ENCODE measurements at places on chromosomes 6 and 20.

DNA sequence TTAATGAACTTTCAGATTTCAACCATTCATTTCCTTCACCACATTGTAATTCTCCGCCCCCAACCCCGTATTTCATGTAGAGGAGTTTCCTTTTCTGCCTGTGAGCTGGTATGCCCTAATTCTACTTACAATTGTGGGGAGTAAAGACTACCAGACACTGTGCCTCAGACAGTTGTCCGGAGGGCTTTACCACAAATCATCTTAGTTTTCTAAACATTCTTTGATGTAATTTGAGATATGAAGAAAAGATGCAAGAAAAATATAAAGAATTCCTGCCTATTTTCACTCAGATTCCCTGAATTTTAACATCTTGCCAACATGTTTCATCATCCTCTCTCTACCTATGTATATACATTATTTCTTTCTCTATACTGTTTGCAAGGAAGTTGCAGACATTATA is 28.3 kb upstream of the LOC128125822 start:
- DNase-seq: no peak

DNA sequence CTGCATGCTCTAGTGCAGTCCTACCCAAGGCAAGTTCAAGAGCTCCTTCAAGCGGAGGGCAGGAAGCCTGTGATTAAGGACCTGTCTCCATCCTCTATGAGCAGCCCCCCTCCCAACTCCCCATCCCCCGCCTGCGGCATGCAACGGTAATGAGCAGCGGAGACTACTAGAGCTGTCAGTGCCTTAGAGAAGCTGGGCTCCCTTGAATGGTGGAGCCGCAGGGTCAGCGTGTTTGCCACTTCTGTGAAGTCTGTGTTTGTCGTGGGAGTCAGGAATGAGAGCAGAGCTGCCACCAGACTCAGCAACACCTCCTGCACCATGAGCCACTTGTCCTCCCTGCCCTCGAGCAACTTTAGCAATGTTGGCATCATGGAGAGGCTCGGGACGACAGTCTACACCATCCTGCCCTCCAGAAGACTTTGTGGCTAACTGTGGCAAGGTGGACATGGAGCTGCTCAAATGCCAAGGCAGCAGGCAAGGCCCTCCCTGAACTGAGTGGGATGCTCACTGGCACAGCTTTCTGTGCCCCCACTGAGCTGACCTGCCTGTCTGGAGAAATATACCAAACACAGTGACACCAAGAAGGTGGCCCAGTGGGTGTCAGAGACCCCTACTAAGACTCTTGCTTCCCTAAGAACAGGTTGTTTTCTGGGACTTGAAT is 23.8 kb upstream of the SYNDIG1 start:
- no peak for DNase-seq

GRCh38 chr20:3744806-3745685 is 12.6 kb downstream of the HSPA12B start:
- no peak for DNase-seq

- DNase-seq: no peak
Measured at GRCh38 chr6:148323344-148323743, 19.3 kb upstream of the SASH1 start.

GRCh38 chr6:149267513-149268043 is 49.9 kb upstream of the TAB2 start:
- DNase-seq: no peak

DNA sequence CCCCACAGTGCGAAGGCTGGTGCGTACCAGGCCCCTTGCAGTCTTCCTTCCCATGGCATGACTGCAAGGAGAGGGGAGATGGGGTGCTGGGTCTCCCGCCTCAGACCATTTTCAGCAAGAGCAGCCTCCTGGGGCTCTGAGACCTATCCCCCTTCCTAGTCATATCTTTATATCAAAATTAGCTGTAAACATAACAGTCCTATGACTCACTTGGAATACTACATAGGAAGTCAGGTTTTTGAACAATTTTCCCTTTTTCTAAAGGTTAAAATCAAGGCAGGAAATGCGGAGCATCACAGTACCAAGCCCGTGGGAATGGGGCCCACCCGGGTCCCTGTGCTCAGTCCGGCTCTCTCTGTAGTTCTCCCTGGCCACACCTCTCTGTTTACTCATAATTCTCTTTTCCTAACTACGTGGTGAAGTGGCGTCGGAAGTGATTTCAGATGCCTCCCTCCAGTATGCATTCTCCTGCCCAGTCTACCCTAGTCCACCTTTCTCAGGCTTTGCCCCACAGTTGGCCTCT is 109.8 kb upstream of the TMEM170B start:
- no peak for DNase-seq

DNA sequence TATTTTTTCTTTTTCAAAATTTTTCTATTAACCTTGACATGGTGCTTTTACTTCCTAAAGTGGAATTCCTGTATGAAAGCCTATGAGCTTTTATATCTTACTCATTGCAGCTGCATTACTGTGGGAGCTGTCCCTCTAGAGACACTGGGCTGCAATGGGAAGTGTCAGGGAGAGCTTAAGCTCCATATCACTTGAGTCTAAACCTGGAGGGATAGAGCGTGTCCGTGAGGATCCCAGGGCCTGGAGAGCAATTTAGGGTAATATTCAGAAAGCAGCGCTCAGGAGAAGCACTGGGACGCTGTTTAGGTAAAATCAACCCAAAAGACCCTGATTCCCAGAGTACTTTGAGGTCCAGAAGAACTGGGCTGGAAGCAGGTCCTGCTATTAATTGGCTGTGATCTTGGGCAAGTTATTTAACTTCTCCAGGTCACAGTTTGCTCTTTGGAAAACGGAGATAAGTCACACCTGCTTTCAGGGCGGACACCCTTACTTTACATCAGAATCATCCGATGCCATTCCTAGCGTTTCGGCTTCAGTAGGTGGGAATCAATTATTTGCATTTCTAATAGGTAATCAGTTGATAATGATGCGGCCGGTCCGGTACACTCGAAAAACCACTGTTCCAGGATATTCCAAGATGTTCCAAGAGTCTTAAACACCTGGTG is 628 bp upstream of the ERGIC3 start:
- DNase-seq: no peak

DNA sequence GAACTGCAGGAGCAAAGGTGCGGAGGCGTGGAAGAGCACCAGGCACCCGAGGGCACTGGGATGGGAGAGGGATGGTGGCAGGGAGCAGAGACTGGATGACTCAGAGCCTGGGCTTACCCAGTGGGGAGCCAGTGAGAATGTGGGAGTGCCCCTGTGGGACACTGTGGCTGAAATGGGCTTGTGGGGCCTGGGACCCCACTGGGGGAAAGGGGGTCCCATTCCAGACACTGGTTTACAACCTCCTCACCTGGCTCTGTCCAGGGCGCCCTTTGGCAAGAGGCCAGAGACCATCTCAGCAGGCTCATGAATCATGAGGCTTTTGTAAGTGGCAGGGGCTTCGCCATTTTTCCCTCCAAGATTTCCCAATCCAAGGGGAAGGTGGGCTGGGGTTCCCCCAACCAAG is 124.0 kb upstream of the MAFB start:
- DNase-seq: no peak

DNA sequence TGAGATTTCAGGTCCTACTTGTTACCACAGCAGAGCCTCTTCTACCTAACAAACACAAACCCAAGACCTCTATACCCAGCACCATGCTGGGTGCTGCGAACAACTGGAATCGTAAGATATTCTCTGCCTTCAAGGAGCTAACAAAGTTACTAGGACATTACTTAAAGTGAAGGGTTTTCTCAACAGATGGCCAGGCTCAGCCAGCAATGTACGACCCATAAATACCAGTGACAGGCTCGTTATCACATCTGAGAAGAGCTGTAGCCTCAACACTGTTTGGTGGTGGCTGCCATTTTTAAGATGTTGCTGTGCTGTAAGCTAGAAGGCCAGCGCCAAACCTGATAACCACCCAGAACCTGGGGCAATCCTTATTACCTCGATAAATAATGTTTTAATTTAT is 406.5 kb downstream of the KIF16B start:
- DNase-seq: no peak

DNA sequence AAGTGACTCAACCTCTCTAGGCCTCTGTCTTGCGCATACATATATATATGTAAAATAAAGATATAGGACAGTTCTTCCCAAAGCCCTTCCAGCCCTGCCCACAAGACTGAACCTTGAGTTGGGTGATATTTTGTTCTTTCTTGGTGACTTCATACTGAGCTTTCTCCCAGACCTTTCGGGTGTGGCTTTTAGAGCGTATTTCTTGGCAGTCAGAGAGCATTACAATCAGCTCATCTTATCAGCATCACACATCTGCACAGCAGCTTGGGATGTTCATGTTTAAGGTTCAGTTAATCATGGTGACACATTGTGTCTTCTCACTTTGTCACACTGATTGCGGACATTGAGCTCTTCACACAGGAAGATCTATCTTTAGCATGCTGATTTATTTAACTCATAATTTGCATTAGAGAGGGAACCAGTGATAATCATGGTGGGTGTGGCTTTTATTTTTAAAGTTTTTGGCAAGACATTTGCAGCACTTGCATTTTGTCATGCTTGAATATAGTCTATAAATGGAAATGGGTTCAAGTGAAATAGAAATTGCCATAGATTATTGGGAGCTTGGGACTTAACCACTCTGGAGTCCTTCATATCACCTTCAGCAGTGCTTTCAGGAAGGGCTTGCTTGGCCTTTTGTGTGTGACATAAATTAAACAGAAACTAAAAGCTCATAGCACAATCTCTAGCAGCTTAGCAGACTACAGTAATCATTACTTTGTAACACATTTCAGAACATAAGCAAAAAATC is 8.3 kb downstream of the KIF3B start:
- no peak for DNase-seq

DNA sequence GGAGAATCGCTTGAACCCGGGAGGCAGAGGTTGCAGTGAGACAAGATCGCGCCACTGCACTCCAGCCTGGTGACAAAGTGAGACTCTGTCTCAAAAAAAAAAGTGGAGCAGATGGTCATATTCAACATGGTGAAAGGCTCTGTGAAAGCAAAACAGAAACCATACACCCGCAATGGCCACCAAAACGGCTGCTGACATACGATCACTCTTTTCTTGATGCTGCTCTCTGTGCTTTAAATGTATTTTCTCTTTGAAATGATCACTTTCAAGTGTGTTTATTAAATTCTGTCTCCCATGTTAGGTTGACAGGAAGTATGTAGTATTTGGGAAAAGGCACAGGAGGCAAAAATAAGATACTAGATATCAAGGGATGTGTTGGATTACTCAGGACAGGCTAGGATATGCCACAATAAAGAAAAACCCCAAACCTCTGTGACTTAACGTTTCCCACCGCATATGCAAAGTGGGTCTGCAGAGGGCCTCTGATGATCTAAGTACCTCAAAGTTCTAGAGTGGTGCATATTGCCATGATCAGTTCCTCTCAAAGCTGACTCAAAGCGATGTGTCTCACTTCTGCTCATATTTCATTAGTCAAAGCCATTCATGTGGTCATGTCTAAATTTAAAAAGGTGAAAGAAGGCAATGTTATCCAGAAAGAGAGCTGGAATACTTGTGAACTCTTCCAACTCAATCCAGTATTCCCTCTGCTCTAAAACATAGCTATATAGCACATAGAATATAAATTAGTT is 155.1 kb upstream of the SOX4 start:
- DNase-seq: no peak

GRCh38 chr20:62780204-62780603 is 16.1 kb upstream of the MRGBP start:
- no peak for DNase-seq

- DNase-seq: no peak
Measured at GRCh38 chr20:63856098-63856511, 5.2 kb upstream of the ABHD16B start.

- DNase-seq: no peak
Measured at GRCh38 chr6:136547336-136547735, 2.9 kb downstream of the MAP7 start.

- no peak for DNase-seq
Measured at GRCh38 chr6:31545291-31545690, 1.1 kb downstream of the ATP6V1G2 start.

GRCh38 chr6:52595000-52595795 is 18.3 kb upstream of the TRAM2 start:
- DNase-seq: no peak

- no peak for DNase-seq
Measured at GRCh38 chr20:45672765-45673164, 2.7 kb upstream of the WFDC11 start.

GRCh38 chr6:138865480-138866109 is 69.7 kb downstream of the ECT2L start:
- no peak for DNase-seq

GRCh38 chr6:1067346-1067745 is 244.6 kb upstream of the FOXQ1 start:
- DNase-seq: no peak

- DNase-seq: no peak
Measured at GRCh38 chr20:44095831-44096230, 91.2 kb downstream of the JPH2 start.

GRCh38 chr6:30683183-30683979 is 3.1 kb downstream of the PPP1R18 start:
- no peak for DNase-seq

GRCh38 chr6:29510746-29511300 is 23.1 kb upstream of the MAS1L start:
- no peak for DNase-seq

GRCh38 chr6:45353654-45354053 is 24.1 kb downstream of the SUPT3H start:
- no peak for DNase-seq

GRCh38 chr20:62376112-62377063 is 9.3 kb upstream of the LAMA5 start:
- no peak for DNase-seq

DNA sequence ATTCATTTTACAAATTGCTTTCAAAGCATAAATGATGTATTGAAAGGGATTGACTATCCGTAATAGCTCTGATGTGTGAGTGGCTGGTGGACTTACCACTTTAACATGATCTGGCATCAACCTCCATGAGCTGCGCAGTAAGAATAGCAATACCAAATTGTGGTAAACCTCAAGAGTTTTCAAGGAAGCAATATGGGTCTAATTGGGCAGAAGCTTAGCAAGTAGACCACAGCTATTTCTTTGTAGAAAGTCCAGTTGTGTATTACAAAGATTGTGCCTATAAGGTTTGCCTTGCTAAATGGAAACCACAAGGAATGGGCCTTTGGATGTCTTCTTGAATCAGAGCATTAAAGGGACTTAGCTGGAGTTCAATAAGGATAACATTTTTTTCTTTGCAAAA is 736.6 kb downstream of the KIF16B start:
- DNase-seq: no peak

- DNase-seq: no peak
Measured at GRCh38 chr20:58835231-58835630, 15.5 kb downstream of the GNAS-AS1 start.

DNA sequence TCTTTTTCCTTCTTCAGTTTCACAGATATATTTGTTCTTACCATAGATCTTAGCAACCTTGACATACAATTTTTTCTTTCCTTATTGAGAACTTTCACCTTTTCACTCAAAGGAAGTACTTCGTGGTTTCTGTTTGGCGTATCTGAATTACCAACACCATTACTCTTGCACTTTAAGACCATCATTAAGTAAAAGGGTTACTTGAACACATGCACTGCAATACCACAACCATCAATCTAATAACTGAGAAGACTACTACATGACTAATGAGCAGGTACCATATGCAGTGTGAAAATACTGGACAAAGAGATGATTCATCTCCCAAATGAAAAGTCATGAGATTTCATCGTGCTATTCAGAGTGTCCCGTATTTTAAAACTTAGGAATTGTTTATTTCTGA is 21.7 kb upstream of the SENP6 start:
- DNase-seq: no peak

Measured in anterior cingulate cortex (tissue), 58 donors.